ENCODE measurements at places on chromosomes 3 and 15.
A peak's percentile ranks its signal among the peaks of the same experiment; 100 is the strongest.

DNA sequence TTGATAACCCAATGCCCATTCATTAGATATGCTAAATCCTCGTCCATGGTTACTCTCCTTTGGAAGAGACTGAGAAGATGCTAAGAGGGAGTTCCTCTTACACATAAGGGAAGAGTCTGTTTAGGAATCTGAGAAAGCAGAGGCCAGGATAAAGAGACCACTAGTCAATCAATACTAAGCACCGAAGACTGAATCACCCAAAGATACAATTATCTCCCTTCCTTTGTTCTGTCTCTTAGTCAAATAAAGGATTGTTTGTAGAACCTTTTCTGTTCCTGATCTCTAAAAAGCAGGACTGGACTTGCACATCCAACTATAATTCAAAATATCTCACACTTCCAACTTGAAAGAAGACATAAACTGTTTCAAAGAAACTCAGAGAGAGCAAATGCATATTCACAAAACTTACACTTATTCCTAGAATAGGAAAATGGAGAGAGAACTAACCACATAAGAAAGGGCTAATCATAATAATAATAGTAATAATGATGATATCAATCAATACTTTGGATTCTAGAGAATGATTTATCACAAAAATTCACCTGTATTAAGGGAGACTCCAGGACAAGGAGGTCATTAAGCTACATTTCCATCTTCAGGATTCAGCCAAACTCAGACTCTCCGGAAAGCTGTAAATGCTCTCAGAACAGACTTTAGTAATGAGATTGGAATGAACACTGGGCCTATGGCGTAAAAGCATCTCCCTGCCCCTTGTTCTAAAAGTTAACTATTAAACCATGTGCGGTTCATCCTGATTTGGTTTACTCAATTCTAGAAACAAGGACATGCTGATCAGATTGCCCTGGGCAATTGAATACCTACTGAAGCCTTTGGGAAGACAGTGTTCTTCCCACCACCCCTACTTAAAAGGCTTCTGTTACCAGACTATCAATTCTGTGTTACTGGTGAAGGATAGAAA is 401.5 kb downstream of the ZBTB20 start:
- DNase-seq, result no peak

DNA sequence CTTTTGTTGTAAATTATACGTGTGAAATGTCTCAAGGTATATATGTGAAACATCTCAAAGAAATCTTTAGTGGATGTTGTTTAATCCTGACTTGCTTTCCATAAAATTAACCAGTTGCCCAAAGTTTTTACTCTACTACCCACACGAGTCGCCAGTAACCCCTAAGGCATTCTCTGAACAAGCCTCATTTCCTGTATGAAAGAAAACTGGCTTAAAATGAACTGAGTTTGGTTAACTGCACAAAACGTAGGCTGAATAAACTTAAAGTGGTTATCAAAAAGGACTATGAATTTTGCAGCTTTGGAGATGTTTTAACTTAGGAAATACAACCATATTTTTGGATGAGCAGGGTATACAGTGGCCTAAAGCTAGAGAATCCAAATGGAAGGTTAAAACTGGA is 2.7 kb upstream of the APPL1 start:
- DNase-seq, result no peak

- DNase-seq, result no peak
Observed at GRCh38 chr3:161508852-161509477, 12.4 kb downstream of the OTOL1 start.

DNA sequence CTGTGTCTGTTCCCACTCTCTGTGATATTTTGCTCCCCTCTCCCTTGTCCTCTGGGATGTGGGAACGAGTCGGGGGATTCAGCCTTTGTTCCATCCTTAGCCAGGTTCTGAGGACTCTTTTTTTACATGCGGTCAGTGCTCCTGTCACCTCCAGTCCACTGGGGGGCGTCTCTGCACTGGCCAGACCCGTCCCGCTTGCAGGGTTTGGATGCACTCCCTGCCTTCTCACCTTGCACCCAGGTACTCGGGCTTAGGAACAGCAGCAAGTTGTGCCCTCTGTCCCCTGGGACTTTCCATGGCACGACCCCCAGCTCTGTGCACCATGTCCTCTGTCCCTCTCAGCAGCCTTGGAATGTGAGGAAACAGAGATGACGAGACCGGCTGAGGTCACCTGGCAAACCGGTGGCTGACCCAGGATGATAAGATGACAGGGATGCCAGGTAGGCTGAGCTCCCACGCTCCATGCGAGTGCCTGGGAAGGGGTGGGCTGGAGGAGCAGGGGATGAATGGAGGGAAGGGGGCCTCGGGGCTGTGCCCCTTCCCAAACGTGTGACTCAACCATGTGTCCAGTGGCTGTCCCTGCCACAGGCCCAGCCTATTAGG is 27.3 kb upstream of the FGD5 start:
- DNase-seq, result peak; percentile 43

DNA sequence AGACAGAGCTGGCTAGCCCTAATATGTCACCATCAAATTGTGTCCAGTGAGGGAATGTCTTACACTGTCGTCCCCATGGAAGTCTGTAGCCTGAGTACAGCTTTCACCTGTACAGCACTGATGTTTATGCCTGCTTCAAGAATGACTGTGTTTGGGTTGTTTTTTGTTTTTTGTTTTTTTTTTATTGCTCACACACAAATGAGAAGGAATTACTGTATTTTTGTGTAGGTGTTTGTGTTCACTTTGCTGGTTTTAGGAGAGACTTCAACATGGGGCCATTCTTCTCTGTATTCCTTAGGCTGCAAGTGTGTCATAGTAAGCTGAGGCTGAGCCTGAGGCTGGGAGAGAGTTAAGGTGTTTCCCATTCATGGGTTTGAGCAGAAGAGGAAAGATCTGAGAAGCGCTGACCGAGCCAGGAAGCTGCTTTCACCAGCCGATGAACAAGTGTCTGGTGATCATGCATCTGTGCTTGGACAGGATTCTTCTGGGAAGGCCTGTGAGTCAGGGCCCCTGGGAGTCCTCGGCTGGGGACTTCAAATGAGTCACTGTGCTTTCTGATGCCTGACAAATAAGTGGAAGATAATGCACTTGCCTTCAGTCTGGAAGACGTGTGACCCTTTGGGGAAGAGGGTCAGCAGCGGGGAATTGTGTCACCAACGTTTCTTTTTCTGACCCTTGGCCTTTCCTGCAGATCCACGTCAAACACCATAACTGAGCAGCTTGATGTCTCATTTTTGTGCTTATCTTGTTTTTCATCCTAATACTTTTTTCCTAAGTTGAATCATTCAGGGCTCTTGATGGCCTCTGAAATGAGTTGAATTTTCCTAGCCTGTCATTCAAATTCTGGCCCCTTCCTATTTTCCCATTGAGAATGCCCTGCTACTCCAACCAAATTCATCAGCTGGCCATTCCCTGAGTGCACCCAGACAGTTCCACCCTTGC is 36.7 kb upstream of the ZBTB38 start:
- DNase-seq, result peak; percentile 85

GRCh38 chr3:188279502-188280335 is 125.8 kb downstream of the LPP start:
- DNase-seq, result no peak

DNA sequence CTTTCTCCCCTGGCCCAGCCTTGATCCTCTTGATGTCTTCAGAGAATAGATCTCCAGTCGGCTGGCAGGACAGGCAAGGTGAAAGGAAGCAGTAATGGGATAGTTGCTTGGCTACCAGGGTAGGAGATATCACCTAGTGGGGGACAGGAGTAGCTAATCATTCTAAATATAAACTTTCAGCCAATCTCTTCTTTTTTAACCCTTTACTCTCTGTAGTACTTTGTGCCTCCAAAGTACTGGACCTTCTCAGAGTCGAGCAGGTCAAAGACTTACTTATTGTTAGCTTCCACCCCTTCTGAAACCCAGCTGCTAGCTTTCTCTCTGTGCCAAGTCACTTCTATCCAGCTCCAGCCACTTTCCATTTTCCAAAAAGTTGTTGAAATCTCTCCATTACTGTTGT is 43.4 kb upstream of the FILIP1L start:
- DNase-seq, result no peak

- DNase-seq, result no peak
Observed at GRCh38 chr15:52350423-52350822, 54.8 kb upstream of the MYO5C start.

DNA sequence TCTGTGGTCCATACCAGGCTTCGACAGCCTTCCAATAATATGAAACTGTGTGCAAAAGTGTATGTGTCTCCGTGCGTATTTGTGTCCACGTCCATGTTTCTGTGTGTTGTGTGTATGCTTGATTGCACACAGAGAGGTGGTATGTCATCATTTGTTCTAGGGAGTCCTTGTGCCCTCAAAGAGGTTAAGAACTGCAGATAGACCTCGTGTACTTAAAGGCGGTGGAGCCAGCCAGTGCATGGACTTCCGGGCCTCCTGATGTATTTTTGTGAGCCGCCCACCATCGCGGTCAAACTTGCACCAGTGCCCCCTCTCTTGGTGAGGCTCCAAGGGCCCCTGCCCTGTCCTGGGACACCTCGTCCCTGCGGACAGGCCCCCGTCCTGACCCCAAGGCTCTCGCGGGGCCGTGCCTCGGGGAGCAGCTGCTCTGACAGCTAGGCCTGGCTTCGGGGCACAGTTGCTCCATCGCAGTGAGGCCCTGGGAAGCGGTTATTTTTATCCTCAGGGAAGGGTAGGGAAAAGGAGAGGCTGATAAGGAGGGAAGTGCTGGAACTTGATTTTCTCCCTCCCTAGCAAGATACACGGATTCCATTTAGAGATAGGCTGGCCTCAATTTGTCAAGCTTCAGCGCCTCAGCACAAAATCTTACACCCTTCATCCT is 1.2 kb upstream of the RYK start:
- DNase-seq, result no peak

DNA sequence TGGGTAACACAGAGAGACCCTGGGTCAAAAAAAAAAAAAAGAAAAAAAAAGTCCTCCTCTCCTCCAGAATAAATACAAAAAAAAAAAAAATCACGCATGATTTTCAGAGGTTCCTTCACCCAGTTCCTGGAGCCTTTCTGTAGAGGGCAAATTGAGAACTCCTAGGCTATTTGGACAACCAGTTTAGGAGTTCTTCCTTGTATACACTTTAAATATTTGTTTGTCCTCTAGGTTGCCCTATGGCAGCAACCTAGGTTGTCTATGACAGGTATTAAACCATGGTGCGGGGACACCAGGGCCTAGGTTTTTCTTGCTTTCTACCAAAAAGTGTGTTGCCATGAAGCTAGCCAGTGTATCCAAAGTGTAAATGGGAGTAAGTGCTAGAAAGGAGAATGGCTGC is 3.8 kb upstream of the ZFYVE19 start:
- DNase-seq, result no peak
